Foreskin keratinocyte (primary cell): ENCODE measurements at places on chromosomes 3 and 15. TPM values are rescaled to one million over a fixed set of nuclear protein-coding genes. Genes with fewer than 3 reads are reported as not detected.
A peak's percentile ranks its signal among the peaks of the same experiment; 100 is the strongest.

DNA sequence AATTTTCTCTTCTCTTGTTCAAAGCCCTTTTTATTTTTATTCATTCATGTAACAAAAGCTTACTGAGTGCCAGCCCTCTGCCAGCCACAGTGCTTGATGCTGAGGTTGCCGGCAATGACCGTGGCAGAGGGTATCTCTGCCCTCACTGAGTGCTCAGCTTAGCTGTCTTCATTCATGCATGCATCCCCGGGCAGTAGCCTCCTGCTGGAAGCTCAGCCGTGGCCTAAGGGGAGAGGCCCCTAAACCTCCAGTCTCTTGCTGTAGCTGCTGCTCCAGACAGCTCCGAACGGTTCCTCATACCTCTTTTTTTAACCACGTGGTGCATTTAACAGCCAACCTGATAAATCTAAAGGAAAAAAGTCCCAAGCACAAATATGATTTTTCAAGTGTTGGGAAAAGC, 34.6 kb upstream of the CCDC66 start:
- DNase-seq: no peak

GRCh38 chr3:16134173-16134928, 40.1 kb upstream of the GALNT15 start:
- no peak for DNase-seq

DNA sequence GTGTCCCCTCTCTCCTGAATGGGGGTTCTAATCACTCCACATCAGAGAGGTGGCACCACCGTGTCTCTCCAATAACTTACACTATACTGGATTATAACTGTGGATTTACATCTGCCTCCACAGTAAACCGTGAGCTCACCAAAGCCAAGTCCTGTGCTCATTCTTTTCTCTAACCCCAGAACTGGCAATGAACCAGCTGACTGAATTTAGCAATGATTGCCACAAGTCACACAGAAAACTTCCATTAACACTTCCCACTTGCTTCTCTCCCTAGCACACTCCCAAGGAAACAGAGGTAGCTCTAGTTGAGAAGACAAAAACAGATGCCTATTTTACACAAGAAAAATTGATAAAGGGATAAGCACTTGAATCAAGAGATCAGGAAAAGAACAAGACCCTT, 361.3 kb downstream of the ULK4 start:
- DNase-seq: no peak

- peak; percentile 44 for DNase-seq
Observed at GRCh38 chr3:100533176-100533575, 40.8 kb downstream of the TMEM45A start.

DNA sequence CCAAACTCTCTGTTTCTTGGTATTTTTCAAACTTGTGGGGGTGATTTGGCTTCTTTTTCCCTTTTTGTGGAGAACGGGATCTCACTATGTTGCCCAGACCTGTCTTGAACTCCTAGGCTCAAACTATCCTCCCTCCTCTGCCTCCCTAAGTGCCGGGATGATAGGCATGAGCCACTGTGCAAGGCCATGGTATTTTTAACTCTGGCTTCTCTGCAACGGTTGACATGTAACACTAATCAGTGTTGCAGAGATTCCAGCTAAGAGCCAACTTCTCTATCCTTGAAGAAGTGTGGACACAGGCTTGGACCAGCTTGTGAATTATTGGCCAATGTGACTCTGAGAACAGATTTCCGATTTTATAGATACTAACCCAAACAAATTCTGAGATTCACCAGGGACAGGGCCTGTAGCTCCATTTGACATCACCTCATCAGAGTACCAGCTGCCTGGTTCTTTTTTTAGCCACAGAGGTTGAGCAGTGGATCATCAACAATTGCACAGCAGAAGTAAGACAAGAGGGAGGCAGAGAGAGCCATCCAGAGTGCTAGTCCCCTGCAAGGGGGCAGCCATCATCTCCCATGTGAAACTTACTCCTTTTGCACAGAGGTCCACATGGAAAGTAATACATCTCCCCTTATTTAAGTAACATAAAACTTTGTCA, 98.1 kb upstream of the SYNPR start:
- DNase-seq: no peak

GRCh38 chr3:74501007-74501406, 113.5 kb downstream of the CNTN3 start:
- DNase-seq: no peak

GRCh38 chr3:197068077-197068476, 38.5 kb upstream of the MELTF start:
- no peak for DNase-seq

- DNase-seq: no peak
Observed at GRCh38 chr3:197345390-197345789, 47.0 kb upstream of the DLG1 start.

DNA sequence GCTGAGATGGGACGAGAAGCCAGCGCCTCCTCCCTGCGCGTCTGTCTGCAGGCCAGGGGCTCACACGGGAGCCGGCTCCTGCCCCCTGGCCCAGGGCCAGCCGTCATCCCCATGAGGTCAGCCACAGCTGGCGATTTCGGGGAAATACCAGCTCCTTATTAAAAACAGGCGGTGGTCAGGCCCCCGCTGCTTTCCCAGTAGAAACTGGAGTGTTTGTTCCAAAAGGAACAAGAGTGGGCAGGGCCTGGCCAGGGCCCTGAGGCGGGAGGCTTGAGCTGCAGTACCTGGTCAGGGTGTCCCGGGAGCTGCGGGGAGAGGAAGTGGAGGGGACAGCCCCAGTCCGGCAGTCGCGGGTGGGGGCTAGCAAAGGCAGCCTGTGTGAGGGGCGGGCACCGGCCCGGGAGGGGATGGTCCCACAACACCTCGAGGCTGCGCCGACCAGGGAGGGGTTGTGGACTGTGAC, 17.8 kb downstream of the MYL3 start:
- DNase-seq: no peak

GRCh38 chr3:79247725-79248043, 520.1 kb downstream of the ROBO1 start:
- DNase-seq: no peak

DNA sequence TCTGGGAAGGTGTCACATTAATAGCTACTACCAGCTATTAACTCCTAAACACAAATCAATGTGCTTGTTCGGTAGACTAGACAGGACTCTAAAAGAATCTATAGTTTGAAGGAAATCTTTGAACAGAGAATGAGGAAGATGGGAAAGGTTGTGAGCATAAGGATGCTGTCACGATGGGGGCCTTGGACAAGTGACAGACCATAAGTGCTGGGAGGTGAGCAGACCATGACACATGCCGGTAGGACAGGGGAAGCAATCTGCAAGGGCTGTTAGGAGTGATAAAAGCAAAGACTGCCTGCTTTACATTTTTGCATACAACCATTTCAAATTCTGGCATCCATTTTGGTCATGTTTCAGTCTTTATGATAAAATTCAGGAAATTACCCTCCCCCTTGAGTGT, 645.8 kb downstream of the ROBO2 start:
- no peak for DNase-seq

DNA sequence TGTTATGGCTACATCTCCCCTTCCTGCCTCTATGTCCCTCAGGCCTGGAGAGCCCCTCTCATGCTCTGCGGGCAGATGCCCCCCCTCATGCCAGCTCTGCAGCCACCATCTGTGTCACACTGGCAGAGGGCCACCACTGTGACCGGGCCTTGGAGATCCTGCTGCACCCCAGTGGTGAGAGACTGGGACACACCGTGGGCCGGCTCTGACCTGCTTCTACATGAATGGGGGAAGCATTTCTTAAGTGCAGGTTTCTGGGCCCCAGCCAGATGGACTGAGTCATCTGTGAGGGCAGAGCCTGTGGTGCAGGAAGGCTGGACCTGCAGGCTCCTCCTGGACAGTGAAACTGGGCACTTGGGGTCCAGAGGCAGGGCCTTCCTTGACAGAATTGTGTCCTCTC, 4.8 kb downstream of the VWA5B2 start:
- peak; percentile 46 for DNase-seq

DNA sequence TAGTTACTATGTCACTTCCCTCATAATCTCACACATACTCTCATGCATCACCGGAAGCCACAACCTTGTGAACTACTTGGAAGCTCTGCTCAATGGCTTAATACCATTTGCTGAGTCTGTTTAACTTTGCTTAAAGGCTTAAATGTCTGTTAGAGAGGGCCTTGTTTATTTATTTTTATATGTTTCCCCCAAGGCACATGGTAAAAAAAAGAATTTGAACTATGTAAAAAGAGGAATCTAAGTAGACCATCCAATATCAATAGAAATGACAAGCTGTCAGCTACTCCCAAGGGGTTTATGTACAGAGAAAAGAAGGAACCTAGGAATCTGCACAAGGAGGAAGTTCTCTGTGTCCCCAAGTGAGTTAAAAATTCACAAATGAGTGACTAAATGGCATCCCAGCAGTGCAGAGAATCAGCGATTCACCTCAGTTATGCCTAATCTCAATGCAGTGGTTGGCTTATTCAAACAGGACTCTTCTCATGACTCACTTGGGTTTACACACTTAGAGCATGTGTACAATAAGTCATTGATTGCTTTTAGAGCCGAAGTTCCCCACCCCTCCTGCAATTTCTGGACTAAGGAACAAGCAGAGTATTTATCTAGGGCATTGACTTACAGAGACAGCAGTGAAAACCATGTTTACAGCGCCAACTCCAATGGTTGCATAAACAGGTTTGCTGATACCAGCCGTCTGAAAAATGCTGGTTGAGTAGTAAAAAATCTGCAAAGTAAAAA, 24.4 kb downstream of the SLC2A2 start:
- DNase-seq: peak; percentile 28

DNA sequence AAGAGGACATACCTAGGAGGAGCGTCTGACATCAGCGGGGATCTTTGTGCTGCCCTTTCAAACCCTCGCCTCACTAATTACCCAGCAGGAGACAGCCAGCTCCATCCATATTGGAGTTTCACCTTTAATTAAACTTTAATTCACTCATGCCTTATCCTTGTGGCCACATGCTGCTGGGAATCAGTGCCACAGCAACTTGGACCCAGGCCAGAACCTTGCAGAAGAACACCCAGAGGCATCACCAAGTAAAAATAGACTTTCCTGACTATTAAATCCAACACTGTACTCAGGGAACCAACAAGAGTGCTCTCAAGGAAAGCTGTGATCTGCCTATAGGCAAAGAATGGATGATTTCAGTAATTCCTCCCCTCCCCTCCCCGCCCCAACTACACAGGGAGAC, 23.9 kb downstream of the EIF1B start:
- DNase-seq: no peak

GRCh38 chr3:146325170-146325569, 74.3 kb upstream of the PLSCR4 start:
- DNase-seq: no peak

DNA sequence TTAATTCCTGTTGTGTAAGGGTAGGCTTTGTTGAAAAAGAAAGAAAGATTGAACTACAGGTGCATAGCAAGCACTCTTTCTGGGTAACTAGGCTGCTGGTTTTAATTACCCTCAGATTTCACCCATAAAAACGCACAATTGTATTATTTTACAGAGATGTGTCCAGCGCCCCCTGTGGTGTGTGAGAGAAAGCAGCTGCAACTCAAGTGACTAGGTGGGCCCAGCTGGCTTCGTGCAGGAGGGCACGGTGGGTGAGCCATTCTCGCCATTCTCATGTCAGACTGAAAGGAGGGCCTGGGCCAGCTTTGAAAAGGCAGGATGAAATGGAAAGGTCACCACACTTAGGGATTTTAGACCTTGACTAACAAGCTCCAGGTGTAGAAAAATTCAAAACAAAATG, 122.6 kb downstream of the LRIG1 start:
- no peak for DNase-seq

DNA sequence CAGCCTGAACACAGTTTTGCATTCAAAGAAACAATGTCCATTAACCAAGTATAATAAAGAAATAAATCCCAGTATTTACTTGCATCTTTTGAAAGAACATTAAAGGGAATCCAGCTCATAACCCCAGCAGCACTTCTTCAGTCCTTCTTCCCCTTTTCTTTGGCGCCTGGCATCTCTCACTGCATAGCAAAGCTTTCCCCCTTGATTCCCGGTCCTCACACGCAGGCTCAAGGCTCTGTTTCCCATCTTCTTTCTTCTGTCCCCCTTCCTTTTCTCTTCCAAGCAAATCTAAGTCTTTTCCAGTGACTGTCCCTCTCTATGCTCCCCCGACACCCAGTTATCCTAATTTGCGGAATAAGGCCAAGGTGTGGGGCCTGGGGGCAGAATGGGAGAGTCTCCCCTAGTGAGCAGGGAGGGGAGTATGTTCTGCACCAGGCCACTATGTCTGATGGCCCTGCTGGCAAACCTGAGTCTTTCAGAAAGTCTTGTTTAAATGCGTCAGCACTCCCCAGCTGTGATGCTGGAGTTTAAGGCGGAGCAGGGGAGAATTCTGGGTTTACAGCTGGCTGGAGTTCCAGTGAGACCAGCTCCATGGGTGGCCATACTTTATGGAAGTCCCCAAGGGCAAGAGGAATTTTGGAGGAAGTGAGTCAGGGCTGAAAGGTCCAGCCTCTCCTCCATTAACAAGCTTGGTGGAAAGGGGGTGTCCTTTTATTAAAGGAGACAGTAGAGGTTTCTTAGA, 42.1 kb downstream of the GOLGA6A start:
- no peak for DNase-seq

Gene HESX1
- 0.17 and 0.26 TPM in 2 replicates for polyA plus RNA-seq

Gene MITF
- polyA plus RNA-seq: 0.47 and 0.51 TPM in 2 replicates

Gene PAQR9
- polyA plus RNA-seq: not detected in 2 replicates

Gene GRM2
- polyA plus RNA-seq: 0.04 TPM in 2 replicates

Gene CTXND1
- polyA plus RNA-seq: not detected in 2 replicates

Gene FAM3D
- not detected in 2 replicates for polyA plus RNA-seq

Gene TRPM1
- polyA plus RNA-seq: 0.03 TPM in 1 of 2 replicates, not detected in the other

Gene NPAP1
- polyA plus RNA-seq: not detected in 2 replicates

Gene FSIP1
- polyA plus RNA-seq: 0.31 and 0.42 TPM in 2 replicates

Gene SERINC4
- polyA plus RNA-seq: 0.06 and 0.08 TPM in 2 replicates
